BJ (cell line): ENCODE measurements at places on chromosomes 1 and 21. TPM values are rescaled to one million over a fixed set of nuclear protein-coding genes. Genes with fewer than 3 reads are reported as not detected.

Gene TRIM58
- not detected in 2 replicates for polyA plus RNA-seq

Gene CXADR
- polyA plus RNA-seq = 0.01 and 0.02 TPM in 2 replicates

Gene TCEA3
- 17.8 and 21.0 TPM in 2 replicates for polyA plus RNA-seq

Gene ARHGAP30
- polyA plus RNA-seq = not detected in 2 replicates

Gene ARHGEF16
- polyA plus RNA-seq = 0.04 TPM in 2 replicates

Gene USP1
- polyA plus RNA-seq = 4.3 and 9.6 TPM in 2 replicates

Gene SYPL2
- polyA plus RNA-seq = 58.8 and 73.1 TPM in 2 replicates

Gene LCE3E
- polyA plus RNA-seq = not detected in 2 replicates

Gene KRTAP20-4
- not detected in 2 replicates for polyA plus RNA-seq

Gene AXDND1
- 0.20 and 0.27 TPM in 2 replicates for polyA plus RNA-seq

Gene HTR1D
- 0.06 and 0.07 TPM in 2 replicates for polyA plus RNA-seq

Gene KRTAP21-2
- not detected in 2 replicates for polyA plus RNA-seq

- no peak for DNase-seq
Measured at GRCh38 chr21:44324106-44324853, 14.9 kb downstream of the CFAP410 start.

DNA sequence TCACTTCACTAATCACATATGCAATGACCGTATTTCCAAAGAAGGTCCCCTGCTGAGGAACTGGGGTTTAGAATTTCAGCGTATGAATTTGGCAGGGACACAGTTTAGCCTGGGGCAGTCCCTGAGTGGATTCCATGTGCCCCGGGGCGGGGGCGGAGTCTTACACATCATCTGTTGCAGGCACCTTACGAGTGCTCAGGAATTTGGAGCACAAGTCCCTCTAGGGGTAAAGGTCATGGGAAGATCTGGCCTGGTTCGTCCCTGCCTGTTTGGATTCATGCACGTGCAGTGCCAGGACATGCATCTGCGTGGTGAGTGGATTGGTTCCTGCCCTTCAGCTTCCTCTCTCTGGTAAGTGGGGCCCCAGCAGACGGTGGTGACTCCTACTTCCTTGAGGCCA, 208.3 kb upstream of the C1orf174 start:
- DNase-seq = no peak

GRCh38 chr1:103142461-103142860, 34.1 kb upstream of the COL11A1 start:
- DNase-seq = no peak

GRCh38 chr1:233722212-233722979, 108.5 kb downstream of the KCNK1 start:
- DNase-seq = no peak

GRCh38 chr1:19354531-19354981, 42.4 kb downstream of the SLC66A1 start:
- DNase-seq = no peak

GRCh38 chr1:12657060-12657884, 13.4 kb downstream of the AADACL4 start:
- DNase-seq = no peak

DNA sequence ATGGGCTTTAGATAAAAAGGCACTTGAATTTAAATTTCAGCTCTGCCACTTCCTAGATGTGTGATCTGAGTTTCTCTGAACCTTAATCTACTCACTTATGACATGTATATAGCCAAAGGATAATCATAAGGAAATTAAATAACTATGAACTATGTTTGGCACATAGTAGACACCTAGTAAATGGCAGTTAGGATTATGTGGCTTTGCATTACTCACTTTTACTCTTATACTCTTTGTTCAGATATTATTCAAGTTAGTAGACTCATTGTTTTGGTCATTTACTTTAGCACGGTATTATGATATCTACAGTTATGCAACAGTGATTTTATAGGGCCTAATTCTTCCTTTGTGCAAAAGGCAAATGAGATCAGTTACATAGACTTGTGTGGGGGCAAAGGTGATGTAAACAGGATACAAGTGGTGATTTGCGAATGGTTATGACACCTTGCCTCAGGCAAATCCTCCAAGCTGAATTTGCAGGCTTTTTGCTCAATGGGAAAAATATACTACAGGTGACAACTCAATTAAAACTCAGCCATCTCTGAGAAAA, 297.2 kb upstream of the PBX1 start:
- DNase-seq = no peak

GRCh38 chr1:15308135-15308534, 61.1 kb downstream of the FHAD1 start:
- no peak for DNase-seq

GRCh38 chr21:33362044-33362555, 37.3 kb downstream of the IFNAR1 start:
- no peak for DNase-seq

DNA sequence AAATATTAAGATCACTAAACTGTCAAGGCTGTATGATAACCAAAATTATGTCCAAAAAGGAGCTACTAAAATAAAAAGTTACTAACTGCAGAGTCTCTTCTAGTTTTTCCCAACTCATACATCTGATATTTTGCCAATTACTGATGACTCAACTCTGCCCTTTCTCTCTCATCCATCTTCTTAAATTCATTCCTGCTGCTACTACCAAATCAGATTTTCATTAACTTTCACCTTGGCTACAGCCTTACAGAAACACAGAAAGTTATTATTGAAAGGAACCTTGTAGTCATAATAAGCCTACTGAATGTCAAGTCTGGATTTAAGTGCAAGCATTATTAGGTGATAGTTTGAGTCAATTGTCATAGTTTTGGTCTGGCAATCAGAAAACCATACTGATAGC, 273.1 kb downstream of the DPYD start:
- DNase-seq = peak; percentile 20

DNA sequence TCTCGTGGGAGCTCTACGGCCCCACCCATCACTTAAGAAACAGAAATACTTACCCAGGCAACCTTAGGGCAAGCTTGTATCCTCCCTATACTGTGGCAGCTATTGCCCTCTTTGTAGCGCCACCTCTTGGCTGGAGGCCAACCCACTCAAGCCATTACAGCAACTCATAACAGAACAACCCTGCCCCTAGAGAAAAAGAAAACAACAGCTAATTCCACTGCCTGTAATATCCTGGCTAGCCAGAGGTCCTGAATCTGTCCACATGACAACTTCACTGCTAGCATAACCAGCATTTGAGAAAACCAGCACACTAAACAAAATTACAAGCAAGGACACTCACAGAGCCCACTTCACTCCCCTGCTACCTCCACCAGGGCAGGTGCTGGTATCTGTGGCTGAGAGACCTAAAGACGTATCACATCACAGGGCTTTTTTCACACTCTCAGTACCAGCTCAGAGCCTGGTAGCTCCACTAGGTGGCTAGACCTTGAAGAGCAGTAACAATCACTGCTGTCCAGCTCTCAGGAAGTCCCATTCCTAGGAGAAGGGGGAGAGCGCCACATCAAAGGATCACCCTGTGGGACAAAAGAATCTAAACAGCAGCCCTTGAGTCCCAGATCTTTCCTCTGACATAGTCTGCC, 14.5 kb upstream of the MX1 start:
- no peak for DNase-seq

- no peak for DNase-seq
Measured at GRCh38 chr21:29640080-29640508, 299.7 kb downstream of the GRIK1 start.

DNA sequence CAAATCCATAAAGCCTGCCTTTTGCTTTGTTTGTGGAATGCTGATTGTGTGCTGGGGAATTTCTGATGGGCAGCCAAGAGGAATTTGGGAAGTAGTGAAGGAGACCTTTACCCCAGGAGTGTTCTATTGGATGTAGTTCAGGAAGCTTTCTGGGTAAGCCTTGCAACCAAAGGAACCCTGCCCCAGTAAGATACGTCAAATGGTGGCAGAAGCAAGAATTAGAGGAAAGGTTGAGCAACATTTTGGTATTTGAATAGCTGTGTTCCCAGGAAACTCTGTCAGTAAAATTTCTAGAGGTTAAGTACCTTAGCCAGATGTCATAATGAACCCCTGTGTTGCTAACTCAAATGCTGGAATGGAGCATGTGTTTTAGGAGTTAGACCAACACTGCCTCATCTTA, 6.4 kb downstream of the MGST3 start:
- DNase-seq = peak; percentile 65

GRCh38 chr1:15885701-15886610, 38.4 kb downstream of the SPEN start:
- DNase-seq = peak; percentile 65

- DNase-seq = no peak
Measured at GRCh38 chr1:188642704-188643103, 1814.0 kb downstream of the PLA2G4A start.

DNA sequence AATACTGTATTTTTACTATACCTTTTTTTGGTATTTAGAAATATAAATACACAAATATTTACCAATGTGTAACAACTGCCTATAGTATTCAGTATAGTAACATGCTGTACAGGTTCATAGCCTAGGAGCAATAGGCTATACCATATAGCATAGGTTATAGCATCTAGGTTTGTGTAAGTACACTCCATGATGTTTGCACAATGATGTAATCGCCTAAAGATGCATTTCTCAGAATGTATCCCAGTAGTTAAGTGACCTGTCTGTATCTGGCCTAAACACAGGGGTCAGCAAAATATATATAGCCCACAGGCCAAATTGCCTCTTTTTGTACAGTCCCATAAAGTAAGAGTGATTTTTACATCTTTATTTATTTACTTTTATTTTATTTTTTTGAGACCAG, 24.2 kb downstream of the ZBTB8OS start:
- DNase-seq = no peak

- DNase-seq = no peak
Measured at GRCh38 chr1:162996261-162996660, 72.9 kb upstream of the RGS4 start.

DNA sequence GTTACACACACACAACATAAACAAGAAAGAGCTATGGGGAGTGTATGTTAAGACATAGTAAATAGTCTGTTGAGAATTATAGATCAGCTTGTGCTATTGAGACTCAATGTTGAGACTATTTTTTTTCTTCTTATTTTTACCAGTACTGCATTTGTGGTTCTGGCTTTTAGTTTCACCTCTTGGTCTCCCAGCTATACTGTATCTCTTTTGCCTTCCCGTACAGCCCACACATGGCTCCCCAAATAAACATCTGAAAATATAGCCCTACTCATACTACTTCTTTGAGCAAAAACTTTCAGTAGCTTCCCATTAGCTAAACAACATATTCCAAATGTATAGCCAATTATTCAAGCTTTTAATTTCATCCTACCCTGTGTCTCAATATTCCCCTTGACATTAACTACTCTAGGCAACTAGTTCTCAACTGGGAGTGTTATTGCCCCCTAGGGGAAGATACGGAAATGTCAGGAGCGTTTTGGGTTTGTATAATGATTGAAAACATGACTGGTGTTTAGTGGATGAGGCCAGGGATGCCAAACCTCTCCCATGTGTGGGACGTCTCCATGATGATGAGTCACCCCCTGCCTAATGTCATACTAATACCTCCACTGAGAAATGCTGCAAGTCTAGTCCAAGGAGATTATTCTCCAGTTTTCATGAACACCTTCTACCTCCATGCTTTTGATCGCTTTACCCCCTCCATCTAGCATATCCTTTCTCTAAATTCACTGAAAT, 6.8 kb downstream of the RPE65 start:
- peak; percentile 2 for DNase-seq

DNA sequence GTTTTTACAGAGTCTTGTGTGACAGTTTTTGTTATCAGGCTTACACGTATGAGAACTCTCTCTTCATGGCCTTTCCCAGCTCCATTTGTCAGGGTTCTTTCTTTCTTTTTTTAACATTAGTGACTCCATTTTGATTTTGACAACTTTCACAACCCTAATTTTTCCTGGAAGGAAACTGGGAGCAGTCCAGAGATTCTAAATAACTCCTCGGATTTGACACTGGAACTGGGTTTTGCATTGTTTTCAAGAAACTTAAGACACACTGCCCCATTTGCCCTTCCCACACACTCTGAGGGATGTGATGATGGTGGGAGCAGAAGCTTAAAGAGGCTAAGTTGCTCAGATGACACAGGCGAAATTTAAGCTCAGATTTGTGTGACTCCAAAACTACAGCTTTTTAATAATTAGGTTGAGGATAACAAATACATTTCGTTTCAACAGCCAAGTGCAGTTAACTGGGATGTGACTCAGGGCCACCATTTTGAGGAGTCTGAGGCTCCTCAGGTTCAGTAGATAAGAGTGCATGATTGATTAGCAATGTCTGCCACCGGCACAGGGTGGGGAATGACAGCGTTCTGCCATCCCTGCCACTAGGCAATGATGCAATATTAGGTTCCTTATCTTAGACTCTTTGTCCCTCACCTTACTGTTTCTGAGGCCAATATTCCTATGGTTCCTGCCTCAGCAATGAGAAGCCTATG, 95.1 kb upstream of the ATP1A1 start:
- DNase-seq = no peak

- no peak for DNase-seq
Measured at GRCh38 chr1:950881-951280, 8.2 kb downstream of the NOC2L start.
